ENCODE measurements at places on chromosomes 7 and 10.

GRCh38 chr10:21352886-21353285, 172.6 kb downstream of the SKIDA1 start:
- no peak for DNase-seq

GRCh38 chr7:69781412-69781846, 183.2 kb downstream of the AUTS2 start:
- DNase-seq = peak; percentile 34

DNA sequence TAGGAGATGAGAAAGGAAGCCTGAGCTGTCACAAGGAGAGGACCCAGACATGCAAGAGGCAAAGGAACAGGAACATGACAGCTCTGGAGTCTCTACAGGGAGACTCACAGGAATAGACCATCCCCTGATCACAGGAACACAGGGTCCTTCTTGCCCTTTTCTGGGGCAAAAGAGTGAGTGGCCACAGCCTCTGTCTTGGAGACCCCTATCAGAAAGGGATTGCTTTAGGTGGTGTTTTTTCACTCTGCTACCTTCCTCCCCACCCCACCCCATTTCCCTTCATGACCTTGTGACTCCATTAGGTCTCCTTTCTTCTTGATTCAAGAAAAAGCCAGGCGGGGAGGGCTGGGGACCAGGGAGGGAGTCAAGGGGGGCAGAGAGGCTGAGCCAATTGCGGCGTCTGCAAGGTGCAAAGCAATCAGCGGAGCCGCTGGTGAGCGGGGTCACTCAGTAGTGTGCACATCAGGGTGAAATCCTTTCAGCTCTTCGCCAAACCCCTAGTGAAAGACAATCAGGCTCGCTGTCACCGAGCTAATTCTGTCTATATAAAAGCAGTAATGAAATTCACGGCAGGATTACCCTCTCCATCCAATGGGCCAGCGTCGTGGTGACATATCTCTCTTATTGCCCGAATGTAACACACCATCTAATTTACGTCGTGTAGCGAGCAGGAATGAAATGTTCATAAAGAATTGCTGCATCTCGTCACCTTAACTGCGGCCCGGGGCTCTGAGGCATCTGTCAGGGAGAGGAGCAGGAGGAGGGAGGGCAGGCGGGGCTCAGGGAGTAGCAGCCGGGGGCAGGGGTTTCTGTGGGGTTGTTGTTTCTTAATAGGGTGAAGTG, 31.5 kb upstream of the BTRC start:
- DNase-seq = no peak

GRCh38 chr10:101609481-101609880, 21.4 kb downstream of the DPCD start:
- no peak for DNase-seq

- DNase-seq = no peak
Measured at GRCh38 chr7:79664884-79665676, 211.6 kb upstream of the MAGI2 start.

All from fibroblast of pulmonary artery (primary cell).